Bronchial smooth muscle cell (primary cell): ENCODE measurements at places on chromosomes 6 and 20. TPM values are rescaled to one million over a fixed set of nuclear protein-coding genes. Genes with fewer than 3 reads are reported as not detected.

Gene FKBP1A
- 119 and 123 TPM in 2 replicates for total RNA-seq

Gene LY6G6F
- not detected in 2 replicates for total RNA-seq

Gene SLC12A5
- under 0.01 TPM in 2 replicates for total RNA-seq

Gene TP53TG5
- total RNA-seq, result 0.09 TPM in 1 of 2 replicates, not detected in the other

Gene UBD
- 0.09 and 0.16 TPM in 2 replicates for total RNA-seq

Gene PNLDC1
- 2.0 TPM in 1 of 2 replicates, not detected in the other for total RNA-seq

Gene FAM209B
- 0.34 TPM in 1 of 2 replicates, not detected in the other for total RNA-seq

Gene SLC32A1
- total RNA-seq, result not detected in 2 replicates

Gene PTK7
- 56.9 and 151 TPM in 2 replicates for total RNA-seq

Gene PRICKLE4
- total RNA-seq, result 0.16 TPM in 1 of 2 replicates, not detected in the other

Gene SNAI1
- 0.09 and 0.47 TPM in 2 replicates for total RNA-seq

Gene RIPOR2
- total RNA-seq, result 0.16 and 0.34 TPM in 2 replicates

Gene CLDN20
- not detected in 2 replicates for total RNA-seq

Gene VEGFA
- total RNA-seq, result 41.8 and 164 TPM in 2 replicates

Gene SAMD5
- total RNA-seq, result 0.26 and 2.0 TPM in 2 replicates

Gene SNHG17
- total RNA-seq, result 3.9 and 6.3 TPM in 2 replicates

Gene E2F1
- total RNA-seq, result 0.77 and 1.3 TPM in 2 replicates

Gene PTCHD4
- total RNA-seq, result 1.3 and 2.3 TPM in 2 replicates

Gene THBS2
- total RNA-seq, result 172 and 213 TPM in 2 replicates

Gene CDSN
- not detected in 2 replicates for total RNA-seq

Gene HLA-DRB1
- total RNA-seq, result 0.16 TPM in 1 of 2 replicates, not detected in the other

Gene ACSS1
- total RNA-seq, result 0.63 and 2.9 TPM in 2 replicates
